ENCODE measurements at places on chromosomes 13 and 19.

DNA sequence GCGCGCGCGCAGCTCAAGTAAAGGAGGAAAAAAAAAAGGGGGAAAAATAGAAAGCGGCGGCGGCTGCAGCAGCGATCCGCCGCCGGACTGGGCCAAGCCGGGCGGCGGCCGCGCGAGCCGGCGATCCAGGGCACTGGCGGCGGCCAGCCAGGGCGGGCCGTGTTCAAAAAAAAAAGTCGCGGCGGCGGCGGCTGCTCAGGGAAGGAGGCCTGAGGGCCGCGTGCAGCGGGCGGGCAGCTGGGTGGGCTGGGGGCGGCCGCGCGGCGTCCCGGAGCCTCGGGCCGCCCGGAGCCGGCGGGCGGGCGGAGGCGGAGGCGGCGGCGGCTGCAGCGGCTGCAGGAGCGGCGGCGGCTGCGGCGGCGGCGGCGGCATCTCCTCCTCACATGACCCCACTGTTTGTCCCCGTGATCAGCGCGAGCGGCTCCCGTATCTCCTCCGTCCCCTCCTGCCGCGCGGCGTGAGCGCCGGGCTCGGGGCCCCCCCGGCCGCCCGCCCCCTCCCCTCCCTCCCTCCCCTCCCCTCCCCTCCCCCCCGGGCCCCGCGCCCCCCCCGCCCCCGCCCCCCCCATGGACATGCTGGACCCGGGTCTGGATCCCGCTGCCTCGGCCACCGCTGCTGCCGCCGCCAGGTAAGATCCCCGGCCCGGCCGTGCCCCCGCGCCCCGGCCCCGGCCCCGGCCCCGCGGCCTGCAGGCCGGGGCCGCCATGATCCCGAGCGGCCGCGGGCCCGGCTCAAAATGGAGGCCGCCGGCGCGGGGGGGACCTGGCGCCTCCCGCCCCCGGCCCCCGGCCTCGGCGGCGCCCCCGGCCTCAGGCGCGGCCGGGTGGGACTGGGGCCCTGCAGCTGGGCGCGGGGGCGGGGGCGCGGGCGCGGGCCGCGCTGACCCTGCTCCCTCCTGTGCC is at the start of gene USF2:
Gene USF2 (plus strand): TSS at position 427 of the 902 bp plus-strand sequence. CDS start 140 bp downstream, at position 567.
- DNase-seq: peak; percentile 57

DNA sequence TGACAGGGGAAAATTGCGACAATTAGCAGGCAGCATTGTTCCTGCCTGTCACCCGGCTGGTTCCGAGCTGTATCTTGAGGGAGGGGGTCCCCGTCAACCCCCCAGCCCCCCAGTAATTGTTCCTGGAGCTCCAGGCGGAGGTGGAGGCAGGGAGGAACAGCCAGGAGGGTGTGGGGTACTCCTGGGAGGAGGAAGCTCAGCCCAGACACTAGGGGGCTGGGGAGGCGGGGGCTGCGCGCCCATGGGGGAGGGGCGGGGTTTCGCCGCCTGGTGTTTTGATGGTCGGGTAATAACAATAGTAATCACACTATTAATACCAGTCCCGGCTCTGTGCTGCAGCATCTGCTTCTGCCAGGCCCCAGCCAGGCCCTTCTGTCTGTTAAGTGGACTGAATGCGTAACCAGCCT is 8.6 kb downstream of the NPAS1 start:
- DNase-seq: no peak

DNA sequence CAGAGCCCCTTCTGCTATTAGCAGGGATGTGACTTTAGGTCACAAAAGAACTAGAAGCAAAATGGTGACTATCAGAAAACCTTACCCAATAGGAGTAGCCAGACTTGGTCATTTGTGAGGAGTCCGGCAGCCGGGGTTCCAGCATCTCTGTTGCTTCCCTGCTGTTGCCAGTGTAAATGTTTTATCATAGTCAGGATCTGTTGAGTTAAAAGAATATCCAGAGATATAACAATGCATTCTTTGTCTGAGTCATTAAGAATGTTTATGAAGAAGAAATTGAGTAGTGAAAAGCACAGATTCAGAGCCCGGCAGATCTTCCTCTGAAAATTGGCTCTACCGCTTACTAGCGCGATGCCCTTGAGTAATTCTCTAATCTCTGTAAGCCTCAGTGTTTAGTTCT is 84.2 kb downstream of the COL4A2 start:
- no peak for DNase-seq

DNA sequence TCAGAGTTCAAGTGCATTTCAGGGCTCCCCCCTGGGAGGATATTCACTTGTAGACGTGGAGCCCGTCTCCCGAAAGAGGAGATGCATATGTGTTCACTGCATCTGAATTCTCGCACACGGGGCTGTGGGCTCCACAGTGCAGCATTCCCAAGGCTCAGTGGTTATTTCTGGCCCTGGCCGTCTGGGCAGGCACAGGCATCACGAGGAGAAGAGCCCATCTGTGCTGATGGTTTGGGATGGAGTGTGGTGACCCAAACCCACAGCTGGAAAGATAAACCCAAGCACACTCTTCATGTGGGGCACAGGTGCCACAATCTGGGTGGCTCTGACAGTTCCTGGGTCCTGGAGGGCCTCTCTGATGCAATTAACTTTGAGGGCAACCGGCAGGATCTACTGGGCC is 242.1 kb downstream of the TSHZ3 start:
- no peak for DNase-seq

- no peak for DNase-seq
Measured at GRCh38 chr13:95724252-95724651, 47.3 kb downstream of the DNAJC3 start.

DNA sequence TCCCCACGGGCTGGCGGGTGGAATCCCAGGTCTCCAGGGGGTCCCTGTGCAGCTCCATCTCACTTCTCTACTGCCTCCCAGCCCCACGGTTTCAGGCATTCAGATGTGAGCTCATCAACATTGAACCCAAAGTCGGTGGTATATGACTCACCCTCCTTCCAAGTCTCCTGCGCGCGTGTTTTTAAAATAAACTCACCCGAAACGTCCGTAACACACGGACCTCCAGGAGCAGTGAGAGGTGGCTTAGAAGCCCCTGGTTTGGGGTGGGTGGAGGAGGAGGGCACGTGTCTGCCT is 14.0 kb upstream of the CRTC1 start:
- DNase-seq: no peak

GRCh38 chr13:29805994-29806979 is 44.1 kb downstream of the UBL3 start:
- no peak for DNase-seq

GRCh38 chr19:8302357-8302691 is 5.8 kb downstream of the CD320 start:
- no peak for DNase-seq

- DNase-seq: no peak
Measured at GRCh38 chr13:36030670-36031331, 100.4 kb downstream of the DCLK1 start.

DNA sequence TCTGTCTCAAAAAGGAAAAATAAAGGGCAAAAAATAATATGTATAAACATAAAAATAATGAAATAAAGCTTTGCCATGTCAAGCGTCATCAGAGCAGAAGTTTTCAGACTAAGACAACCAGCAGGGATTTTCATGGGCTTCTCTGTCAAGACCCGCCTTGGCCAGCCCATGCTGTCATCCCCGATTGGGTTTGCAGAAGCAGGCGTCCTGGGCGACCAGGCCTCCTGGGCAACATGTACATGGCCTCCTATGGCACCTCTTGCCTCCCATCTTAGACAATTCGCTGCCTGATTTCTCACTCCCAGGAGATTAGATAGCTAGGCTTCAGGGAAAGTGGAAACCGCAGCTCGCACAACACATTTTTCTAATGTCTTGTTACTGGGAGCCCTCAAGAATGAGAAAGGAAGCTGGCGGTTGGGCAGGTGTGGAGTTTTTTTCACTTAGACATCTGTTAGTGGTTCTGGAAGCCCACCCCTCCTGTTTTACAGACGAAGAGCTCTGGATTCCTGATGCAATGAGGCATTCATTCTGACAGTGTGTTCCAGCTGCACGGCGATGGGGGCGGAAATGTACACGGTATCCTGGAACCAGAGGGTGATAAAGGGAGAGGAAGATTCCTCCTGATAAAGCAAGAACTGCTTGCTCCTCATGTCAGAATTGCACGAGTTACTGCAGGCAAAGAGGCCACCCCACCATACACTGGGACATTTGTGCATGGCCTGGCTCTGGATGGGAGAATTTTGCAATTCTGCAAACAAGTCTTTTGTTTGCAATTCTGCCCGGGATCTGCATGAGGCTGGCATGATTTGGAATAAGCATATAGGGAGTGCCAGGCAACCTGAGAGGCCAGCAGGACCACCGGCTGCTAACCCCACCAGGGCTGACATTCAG is 47.4 kb upstream of the KATNAL1 start:
- no peak for DNase-seq

GRCh38 chr13:51746802-51747201 is 57.2 kb downstream of the DHRS12 start:
- no peak for DNase-seq
